Hindlimb muscle (tissue), 1 donor: ENCODE measurements at places on chromosomes 13 and 19.
A peak's percentile ranks its signal among the peaks of the same experiment; 100 is the strongest.

- no peak for DNase-seq
Observed at GRCh38 chr13:106691341-106691740, 123.4 kb upstream of the ARGLU1 start.

DNA sequence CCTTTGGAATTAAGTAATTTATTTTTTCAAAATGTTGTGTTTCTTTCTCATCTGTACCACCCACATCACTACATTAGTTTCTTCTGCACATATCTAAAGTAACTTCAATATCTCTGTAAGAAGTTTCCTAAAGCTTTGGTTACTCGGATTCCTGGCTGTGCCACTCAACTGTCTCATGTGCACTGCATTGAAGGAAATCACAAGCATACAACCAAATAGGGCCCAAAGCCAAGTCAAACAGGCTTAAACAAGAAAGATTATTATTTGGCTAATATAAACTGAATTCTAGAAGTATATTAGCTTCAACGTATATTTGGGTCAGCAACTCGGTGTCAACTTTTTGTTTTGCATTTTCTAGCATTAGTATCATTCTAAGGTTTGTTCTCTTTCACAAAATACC lies 1647.6 kb upstream of the SPRY2 start:
- DNase-seq, result no peak

- DNase-seq, result no peak
Observed at GRCh38 chr19:49910179-49910578, 13.5 kb upstream of the IL4I1 start.

DNA sequence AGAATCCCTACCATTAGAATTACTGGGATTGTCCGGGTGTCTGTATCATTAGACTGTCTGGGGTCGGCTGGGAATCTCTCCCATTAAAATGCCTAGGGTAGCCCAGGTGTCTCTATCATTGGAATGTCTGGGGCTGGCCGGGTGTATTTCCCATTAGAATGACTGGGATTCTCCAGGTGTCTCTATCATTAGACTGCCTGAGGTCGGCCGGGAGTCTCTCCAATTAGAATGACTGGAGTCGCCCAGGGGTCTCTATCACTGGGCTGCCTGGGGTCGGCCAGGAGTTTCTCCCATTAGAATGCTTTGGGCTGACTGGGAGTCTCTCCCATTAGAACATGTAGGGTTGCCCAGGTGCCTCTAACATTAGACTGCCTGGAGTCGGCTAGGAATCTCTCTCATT lies 1560.7 kb downstream of the UQCRFS1 start:
- DNase-seq, result no peak

- no peak for DNase-seq
Observed at GRCh38 chr19:3073931-3074595, 11.8 kb upstream of the TLE5 start.

DNA sequence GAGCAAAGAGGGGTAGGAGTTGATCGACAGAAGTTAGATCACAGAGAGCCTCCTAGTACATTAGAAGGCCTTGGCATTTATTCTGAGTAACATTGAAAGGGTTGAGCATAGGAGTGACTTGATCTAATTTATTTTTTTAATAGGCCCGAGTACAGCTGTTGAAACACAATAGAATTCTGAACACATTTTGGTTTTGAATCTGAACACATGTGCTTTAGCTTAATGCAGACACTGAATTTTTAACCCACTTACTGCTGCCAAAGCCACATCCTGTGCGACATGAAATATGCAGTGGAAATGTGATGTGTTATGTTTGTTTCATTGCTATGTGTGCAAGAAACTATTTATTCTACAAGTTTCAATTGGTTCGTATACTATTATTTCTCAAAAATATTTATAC lies 1505.9 kb downstream of the PCDH9 start:
- DNase-seq, result no peak

DNA sequence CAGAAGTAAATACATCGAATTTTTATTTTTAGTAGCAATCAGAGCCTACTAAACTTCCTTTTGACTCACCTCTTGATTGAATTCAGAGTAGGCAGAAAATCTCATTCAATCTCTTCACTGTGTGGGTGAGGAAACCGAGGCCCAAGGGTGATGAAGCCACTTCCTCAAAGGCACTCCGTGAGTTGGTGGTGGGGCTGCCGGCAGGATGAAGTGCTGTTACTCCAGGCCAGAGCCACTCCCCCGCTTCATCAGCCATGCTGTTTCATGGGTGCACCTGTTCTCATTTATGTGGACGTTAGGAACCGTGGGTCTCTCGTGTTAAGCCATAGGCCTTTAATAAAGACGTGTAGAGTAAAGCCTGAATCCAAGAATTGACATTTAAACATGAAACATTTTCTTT lies 13.2 kb downstream of the ING1 start:
- no peak for DNase-seq

DNA sequence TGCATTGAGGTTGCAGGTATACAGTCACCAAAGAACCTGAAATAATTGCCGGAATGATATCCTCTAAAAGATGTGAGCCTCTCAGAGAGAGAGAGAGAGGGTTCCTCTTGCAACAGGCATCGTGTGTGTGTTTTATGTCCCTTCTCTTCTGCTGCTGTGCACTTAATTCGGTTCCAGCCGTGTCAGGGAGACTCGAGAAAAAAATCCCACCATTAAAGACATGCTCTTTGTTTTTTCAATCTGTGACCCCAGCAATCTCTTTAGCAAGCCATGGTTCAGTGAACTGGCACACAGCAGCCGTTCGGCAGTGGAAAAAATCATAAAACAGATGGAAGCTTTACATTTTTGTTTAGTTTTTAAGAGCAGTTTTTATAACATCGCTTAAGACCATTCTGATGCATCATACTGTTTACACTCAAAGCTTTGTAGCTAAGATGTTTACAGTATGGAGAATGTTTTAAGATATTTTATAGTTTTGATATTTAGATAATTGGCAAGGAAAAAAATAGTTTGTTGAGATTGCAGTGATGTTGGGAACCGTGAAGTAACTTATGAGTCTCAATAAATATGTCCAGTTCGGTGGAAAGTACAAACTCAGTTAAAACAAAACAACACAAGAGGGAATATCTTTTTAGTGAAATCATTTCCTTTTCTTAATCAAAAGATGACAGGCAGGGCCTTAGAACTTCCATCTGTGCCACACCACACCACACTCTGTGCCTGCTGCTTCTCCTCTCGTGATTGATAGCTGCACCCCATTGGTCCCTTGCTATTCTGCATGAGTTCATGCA lies 31.2 kb upstream of the ZNF536 start:
- no peak for DNase-seq

GRCh38 chr13:30191491-30192100 lies 115.8 kb downstream of the KATNAL1 start:
- DNase-seq, result no peak

DNA sequence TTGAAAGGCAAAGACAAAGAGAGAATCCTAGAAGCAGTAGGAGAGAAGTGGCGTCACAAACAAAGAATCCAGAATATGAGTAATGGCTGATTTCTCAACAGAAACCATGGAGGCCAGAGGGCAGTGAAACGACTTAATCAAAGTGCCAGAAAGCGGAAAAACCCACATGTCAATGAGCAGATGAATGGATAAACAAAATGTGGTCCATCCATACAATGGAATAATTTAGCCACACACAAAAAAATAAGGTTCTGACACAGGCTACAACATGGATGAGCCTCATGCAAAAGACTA lies 52.2 kb upstream of the RANBP3 start:
- DNase-seq, result no peak

- DNase-seq, result no peak
Observed at GRCh38 chr13:111280226-111280625, 40.2 kb upstream of the TEX29 start.

DNA sequence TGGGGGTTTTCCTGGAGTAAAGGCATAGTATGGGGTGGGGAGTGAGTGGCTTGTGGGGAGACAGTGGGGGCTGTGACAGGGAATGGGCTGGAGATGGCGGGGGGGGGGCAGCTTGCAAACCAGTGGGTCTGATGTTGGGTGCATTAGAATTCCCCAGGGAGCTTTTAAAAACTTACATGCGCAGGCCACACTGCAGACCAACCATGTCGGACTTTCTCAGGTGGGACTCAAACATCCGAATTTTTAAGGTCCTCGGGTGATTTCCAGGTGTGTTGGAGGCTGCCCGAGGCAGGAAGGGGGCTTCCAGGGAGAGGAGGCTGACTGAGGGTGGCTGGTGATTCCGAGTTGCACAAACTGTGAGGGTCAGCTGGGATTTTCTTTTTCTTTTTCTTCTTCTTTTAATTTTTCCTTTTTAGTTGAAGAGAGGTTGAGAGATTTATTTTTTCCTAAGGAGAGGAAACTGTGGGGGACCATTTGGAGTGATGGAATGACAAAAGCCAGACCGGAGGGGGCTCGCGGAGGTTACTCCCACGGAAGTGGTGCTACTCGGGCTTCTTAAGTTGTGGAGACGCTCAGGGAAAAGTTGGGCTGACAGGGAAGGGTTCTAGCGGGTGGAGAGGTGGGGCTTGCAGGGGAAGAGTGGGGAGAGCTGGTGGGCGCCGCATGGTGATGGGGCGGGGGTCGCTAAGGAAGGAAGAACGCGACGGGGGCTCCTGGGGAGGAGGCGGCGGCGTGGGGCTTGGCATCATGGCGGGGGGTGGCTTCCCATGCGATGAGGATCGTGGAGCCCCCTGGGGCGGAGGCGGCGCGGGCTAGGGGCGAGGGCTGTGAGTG lies 997 bp upstream of the CACNG8 start:
- no peak for DNase-seq

- no peak for DNase-seq
Observed at GRCh38 chr13:109611912-109612691, 174.3 kb downstream of the IRS2 start.

- no peak for DNase-seq
Observed at GRCh38 chr19:38384209-38385027, 3.4 kb downstream of the GGN start.

- no peak for DNase-seq
Observed at GRCh38 chr13:23003446-23003845, 177.3 kb upstream of the SGCG start.

DNA sequence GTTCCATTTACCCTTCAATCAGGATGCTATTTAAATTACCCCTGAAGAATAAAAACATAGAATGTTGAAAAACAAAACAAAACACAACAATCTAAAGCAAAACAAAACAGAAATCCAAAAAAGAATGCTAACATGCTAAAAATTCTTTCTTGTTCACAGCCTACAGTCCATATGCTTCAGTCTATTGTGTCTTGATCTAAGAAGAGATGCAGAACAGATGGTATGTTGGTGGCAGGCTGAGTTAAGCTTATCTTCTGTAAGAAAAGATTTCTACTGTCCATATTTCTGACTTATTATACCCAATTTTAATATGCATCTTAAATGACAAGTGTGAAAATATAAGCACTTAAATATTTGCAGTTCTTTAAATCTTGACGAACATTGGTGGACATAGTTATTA lies 356.1 kb upstream of the SLITRK1 start:
- no peak for DNase-seq

GRCh38 chr13:26557393-26558073 lies at the start of gene WASF3:
WASF3 (plus strand) TSS chr13:26557683; CDS start chr13:26642271, 84,588 bp downstream.
- peak; percentile 96 for DNase-seq

- DNase-seq, result no peak
Observed at GRCh38 chr13:104098421-104098820, 1032.2 kb upstream of the SLC10A2 start.

DNA sequence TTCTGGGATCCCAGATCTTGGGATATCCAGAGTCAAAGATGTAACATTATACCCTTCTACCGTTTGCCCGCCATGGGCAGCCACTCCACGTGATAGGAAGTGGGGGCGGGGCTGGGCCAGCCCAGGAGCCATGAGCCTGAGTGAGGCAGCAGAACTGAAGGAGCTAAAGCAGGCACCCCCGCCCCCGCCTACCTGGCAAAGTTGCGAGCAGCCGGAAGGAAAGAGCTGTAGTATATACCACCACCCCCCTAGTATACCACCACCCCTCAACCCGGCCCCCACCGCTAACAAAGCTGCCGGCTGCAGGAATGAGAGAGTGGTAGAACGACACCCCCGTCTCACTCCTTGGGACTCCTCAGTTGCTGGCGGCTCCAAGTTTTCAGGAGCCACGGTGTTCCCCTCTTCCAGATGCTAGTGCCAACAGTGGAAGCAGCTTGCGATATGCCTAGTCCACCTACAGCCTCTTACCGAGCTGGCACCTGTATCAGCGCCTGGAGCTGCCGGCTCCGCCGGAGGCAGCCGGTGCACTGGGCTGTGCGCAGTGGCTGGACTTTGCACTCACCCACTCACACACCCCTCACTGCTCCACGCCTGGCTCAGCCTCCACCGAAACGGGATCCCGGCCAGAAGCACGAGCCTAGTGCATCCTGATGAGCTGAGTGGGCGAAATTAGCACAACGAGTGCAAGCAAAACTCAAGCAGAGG lies 230.7 kb upstream of the PRR20A start:
- no peak for DNase-seq

DNA sequence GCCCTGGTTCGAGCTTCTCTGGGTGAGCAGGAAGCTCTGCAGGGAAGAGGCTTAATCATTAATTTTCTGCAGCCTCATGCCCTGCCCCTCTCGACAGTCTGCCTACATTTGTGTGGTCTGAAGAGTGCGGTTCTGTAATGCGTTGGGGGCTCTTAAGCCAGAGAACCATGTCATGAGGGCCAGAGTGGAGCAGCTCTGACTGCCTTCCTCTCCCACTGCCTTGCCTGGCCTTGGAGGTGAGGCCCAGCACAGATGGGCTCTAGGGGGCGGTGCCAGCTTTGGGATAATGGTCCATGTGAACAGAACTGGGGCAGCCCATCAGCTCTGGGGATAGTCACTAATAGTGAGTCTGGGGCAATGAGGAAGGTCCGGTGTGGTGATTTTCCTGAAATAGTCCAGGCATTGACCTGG lies 5.7 kb downstream of the FGF9 start:
- DNase-seq, result no peak

DNA sequence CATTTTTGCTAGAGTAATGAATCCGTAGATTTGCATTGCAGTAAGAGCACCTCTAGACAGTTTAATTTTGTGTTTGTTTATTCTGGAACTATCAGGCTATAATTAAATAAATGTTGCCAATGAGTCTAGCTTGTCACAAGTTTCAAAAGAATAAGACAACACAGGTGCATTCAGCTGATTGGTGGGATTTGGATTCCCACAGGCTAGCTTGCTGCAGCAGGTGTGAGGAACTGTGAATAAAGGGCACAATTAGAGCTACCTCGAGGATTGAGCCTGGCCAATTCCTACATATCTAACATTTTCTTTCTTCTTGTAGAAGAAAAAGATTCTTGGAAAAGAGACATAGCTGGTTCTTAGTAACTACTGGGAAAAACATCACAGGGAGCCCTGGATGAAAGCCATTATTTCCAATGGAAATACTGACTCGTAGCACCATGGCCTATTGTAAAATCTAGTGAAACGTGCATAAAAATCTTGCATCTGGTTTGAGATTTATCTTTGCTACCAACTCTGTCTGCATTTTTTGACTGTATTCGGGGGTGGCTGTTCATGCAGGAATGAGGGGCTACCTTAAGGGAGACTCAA lies 360.9 kb downstream of the FGF9 start:
- peak; percentile 87 for DNase-seq

- DNase-seq, result no peak
Observed at GRCh38 chr13:111158136-111158805, 43.2 kb downstream of the ARHGEF7 start.

DNA sequence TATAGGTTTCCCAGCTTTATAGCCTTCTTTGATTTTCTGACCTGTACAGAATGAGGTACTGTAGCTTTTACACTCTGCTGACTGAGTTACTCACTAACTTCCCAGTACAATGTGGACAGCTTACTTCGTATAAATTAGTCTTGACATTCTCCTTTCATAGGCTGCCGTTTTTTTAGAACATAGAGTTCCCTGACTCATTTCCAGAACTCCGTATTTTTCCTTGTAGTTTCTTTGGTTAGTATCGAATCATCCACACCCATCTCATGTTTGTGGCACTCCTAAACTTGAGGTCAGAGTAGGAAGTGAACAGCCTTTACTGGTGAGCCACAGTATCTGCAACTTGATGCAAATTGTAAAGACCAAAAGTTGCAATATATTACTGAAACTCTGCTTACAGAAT lies 303.9 kb downstream of the SLITRK5 start:
- no peak for DNase-seq
